Vagina (tissue), 2 donors: ENCODE measurements at places on chromosomes 6 and 20.

DNA sequence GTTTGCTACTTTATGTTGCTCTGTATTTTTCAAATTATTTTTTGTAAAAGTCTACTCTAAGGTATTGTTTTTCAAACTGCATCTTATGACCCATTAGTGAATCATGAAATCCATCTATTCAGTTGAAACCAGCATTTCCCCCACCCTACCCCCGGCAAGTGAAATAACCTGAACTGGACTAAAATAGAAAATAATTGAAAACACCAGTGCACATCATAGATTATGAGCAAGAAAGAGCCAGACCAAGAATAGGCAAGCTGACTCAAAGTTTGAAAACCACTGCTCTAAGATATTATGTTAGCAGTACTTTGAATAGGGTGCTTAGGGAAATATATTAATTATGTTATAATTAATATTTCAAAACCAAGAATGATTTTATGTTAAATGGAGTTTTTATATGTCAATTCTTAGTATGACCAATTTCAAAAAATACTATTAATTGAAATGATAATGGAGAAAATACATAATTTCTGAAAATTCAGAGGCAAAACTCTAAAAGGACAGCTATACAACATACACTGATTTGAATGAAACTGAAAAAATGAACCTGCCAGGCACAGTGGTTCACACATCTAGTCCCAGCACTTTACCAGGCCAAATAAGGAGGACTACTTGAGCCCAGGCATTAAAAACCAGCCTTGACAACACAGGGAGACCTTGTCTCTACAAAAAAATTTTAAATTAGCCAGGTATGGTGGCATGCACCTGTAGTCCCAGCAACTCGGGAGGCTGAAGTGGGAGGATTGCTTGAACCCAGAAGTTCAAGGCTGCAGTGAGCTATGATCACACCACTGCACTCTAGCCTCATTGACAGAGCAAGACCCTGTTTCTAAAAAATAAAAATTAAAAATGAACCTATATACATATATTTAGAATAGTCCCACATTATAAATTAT is 112.0 kb downstream of the CDK19 start:
- no peak for DNase-seq

DNA sequence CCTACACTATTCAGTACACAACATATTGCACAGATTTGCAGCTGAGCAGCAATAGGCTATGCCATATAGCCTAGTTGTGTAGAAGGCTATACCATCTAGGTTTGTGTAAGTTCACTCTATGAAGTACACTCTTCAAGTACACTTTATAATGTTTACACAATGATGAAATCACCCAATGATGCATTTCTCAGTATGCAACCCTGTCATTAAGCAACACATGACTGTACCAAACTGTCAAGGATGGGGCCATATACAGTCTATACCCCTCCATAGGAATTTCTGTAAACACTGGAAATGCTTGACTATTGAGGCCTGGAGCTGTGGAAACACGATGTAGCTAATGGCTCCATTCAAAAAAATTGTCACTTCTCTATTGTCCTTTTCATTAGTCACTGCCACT is 535.4 kb downstream of the EPM2A start:
- no peak for DNase-seq

- no peak for DNase-seq
Measured at GRCh38 chr6:75308250-75308988, 23.8 kb upstream of the TMEM30A start.

GRCh38 chr6:157804448-157805327 is 18.4 kb upstream of the SNX9 start:
- DNase-seq: no peak

GRCh38 chr6:131116755-131117360 is 18.4 kb upstream of the AKAP7 start:
- no peak for DNase-seq

GRCh38 chr20:49759266-49759950 is 45.7 kb upstream of the B4GALT5 start:
- DNase-seq: no peak

DNA sequence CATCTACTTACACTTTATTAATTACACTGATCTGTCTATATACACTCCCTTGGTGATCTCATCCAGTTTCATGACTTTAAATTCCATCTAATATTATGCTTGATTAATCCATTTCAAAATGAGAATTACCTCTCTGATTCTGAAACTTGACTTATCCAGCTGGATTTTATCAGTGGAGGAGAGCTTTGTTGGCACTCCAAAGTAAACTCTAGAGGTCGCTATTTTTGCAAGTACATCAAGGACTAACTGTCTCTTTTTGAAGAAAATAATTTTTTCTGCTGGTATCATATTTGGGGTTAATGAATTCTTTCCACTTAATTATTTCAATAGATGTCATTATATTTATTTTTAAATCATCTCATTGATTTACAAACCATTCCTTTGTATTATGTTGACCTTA is 630.3 kb upstream of the MAN1A1 start:
- no peak for DNase-seq

GRCh38 chr20:4406627-4407026 is 315.1 kb upstream of the PRND start:
- no peak for DNase-seq

DNA sequence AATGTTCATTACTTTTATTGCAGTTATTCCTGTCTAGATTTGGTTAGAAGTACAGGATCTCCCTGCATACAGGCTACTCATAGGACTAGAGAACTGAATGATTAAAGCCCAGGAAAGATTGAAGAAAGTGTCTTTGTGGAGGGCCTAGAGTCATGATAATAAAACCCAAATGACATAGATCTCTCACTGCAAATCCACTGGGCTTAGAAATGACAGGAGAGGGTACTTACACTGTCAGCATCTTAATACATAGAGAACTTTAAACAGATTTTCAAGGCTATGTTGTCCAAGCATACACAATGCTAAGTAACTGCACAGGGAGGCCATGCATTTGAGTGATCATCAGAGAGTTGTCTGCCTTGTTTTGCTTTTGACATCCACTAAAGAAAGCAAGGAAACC is 383.8 kb upstream of the MAP3K7 start:
- no peak for DNase-seq

DNA sequence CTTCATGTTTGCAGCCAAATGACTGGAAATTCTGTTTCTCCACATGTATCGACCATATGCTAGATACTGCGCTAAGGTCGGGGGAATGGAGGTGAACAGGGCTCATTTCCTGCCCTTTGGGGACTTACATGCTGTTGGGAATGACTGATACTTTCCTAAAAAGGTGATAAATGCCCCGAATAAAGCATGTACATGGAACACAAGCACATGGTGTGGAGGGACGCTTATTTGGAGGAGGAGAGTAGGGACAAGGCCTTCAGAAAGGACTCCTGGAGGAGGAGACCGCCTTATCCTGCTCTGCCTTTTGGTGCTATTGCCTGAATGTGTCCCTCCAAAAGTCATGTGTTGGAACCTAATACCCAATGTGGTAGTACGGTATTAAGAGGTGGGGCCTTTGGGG is 344.5 kb downstream of the PRL start:
- DNase-seq: no peak

GRCh38 chr6:21887231-21888185 is 294.0 kb downstream of the SOX4 start:
- DNase-seq: no peak

- no peak for DNase-seq
Measured at GRCh38 chr6:111978532-111979149, 75.3 kb upstream of the CCN6 start.

GRCh38 chr6:157859775-157860504 is 36.9 kb downstream of the SNX9 start:
- no peak for DNase-seq

DNA sequence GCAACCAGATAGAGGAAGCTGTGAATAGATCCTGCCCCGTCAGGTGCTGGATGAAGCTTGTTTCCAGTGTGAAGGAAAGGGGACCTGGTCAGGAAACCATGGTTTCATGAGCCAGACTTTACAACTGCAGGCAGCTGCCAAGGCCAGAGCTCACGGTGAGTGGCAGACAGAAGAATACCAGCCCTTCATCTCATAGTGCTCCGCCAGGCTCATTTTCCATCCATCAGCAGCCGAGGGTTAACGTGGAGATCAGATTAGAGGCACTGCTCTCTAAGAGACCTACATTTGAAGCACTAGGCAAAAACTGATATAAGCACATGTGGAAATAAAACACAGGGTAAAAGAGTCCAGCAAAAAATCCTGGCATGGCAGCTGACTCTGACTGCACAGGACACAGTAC is 172.4 kb downstream of the CD24 start:
- no peak for DNase-seq

DNA sequence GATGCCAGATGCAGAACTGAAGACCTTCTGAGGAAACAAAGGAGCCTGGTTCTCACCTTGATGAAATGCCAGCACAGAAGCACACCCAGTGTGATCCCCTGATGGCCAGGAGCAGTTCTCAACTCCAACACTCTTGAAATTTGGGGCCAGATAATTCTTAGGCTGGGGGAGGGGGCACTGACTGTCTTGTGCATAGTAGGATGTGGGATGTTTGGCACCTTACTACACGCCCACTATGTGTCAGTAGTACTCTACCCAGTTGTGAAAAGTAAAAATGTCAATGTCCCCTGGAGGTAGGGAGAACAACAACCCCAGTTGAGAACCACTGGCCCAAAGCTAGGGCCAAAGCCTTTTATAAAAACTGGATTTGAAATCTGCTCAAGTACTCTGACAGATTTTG is 398.3 kb upstream of the ARID1B start:
- no peak for DNase-seq

DNA sequence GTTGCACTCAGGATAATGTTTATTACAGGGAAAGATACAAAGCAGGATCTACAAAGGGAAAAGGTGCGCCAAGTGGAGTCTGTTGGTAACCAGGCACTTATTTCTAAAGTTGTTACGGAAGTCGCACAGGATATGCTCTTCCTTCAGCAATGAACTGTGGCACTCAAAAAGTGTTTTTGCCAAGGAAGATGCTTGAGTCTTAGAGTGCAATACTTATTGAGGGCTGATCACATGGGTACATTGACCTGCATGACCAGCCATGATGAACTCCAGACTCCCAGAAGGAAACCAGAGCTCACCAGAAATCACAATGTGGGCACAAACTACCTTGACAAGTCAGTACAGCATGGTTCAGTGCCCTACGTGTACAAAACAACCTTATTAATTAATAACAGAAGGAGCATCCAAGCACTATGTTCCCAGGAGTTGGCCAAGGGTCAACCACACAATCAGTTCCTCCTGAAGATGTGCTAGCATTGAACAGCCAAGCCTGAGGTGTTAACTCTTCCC is 270.7 kb upstream of the TFAP2D start:
- DNase-seq: no peak

GRCh38 chr6:142945446-142946180 is 637 bp upstream of the HIVEP2 start:
- DNase-seq: peak; percentile 90

- peak; percentile 79 for DNase-seq
Measured at GRCh38 chr20:22686097-22686496, 101.7 kb upstream of the FOXA2 start.

DNA sequence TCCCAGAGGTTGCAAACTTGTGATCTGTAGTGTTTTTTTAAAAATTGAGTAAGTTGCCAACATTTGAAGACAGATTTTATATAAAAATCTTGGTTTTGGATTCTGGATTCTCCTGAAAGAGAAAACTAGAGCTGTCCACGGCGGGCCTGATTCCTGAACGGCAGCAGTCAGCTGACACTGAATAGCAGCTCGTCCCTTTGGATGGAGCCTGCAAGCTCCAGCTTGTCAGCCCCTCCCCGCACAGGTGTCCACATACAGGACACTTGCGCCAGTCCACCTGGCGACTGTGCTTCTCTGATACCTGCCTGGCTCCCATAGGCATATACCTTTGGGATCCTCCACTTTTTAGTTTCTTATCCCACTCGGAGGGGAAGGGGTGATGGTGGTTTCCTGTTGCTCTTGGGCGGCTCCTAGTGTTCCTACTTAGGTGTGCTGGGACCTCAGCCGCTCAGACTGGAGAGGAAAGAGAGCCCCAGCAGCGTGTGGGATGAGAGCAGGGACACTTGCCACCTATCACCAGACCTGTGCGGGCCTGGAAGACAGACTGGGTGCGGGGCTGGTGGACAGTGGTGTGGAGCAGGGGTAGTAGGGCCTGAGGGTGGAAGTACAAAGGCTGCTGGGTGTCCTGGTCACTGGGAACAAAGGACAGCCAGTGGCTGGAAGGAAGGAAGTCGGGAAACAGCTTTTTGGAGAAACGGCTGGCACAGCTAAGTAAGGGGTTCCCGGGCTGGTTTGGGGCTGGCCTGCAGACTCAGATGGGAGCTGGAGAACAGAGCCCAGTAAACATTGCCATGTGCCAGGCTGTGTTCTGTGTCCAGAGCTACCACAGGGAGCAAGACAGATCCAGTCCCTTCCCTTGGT is 18.3 kb downstream of the GHRH start:
- DNase-seq: no peak

DNA sequence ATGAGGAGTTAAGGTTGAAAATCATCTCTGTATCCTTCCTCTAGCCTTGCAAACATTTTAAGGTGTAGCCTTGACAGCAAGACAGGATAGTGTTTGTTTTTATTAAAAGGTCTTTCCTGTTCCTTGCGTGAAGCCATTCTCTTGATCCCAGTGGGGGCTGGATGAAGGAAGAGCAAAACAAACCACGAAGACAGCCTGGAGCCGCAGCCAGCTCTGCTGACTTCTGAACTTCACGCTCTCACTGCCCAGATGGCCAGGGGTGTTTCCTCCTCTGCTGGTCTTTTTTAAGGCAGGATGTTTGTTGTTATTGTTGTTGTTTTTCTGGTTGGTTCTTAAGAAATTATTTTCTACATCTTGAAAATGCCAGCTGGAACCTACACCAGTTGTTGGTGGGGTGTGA is 156.4 kb downstream of the MTHFD1L start:
- DNase-seq: no peak

DNA sequence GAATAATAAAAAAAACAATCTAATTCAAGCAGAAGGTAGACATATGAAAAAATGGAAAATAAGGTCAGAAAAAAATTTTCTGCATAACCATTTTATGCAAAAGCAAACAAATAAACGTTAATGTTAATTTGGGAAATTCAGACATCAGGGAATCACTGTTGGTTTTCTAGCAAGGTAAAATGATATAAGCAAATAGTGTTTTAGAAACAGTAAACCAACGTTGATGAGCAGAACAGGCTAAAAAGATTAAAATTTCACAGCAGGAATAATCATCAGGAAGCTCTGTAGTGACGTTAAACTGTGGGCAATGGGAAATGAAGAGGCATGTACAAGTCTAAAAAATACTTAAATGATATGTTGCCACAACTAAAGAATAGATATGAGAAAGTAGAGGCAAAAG is 54.5 kb upstream of the HMGCLL1 start:
- DNase-seq: no peak

DNA sequence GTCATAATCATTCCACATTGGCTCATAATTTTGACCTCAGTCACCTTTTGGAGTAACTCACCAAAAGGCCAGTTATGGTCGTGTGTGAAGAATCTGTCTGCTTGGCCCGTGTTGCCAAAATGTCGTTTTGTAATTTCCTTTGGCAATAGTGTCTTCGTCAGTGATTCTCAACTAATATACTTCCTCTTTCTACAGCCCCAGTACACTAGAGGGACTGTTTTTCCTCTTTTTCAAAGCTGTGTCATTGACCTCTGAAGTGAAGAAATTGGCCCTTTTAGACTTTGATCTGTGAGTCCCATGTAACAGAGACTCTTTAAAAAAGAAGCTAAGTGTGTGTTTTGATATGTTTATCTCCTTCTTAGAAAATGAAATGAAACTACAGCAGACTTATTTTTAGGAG is 5.2 kb downstream of the FOXO3 start:
- no peak for DNase-seq
